ENCODE measurements at places on chromosomes 1 and 21. TPM values are rescaled to one million over a fixed set of nuclear protein-coding genes. Genes with fewer than 3 reads are reported as not detected.

Gene SPATA17
- polyA plus RNA-seq: 3.3 TPM

Gene TTC34
- polyA plus RNA-seq: 0.04 TPM

Gene NPR1
- polyA plus RNA-seq: 0.96 TPM

Gene TMIGD3
- not detected for polyA plus RNA-seq

Gene ANKRD35
- not detected for polyA plus RNA-seq

Gene OR10R2
- not detected for polyA plus RNA-seq

Gene DCDC2B
- polyA plus RNA-seq: not detected

Gene LRRC38
- polyA plus RNA-seq: not detected

Gene CYP4A11
- polyA plus RNA-seq: not detected

Gene TCP10L
- 0.30 TPM for polyA plus RNA-seq

Gene ABCD3
- polyA plus RNA-seq: 32.3 TPM

Gene MAP3K7CL
- polyA plus RNA-seq: 2.9 TPM

Gene IL20
- not detected for polyA plus RNA-seq

Gene ACAP3
- polyA plus RNA-seq: 19.7 TPM

Gene SLC25A34
- polyA plus RNA-seq: 0.19 TPM

Gene CTTNBP2NL
- polyA plus RNA-seq: 5.8 TPM

Gene ASCL5
- 0.17 TPM for polyA plus RNA-seq

Gene PM20D1
- not detected for polyA plus RNA-seq

Gene FNDC7
- not detected for polyA plus RNA-seq

Gene RASAL2
- polyA plus RNA-seq: 6.4 TPM

Gene COL18A1
- 89.7 TPM for polyA plus RNA-seq

Gene S100A7
- not detected for polyA plus RNA-seq

Gene LCE2B
- polyA plus RNA-seq: not detected

Gene GPATCH4
- polyA plus RNA-seq: 85.3 TPM

Gene LYPD8
- polyA plus RNA-seq: 0.12 TPM

GRCh38 chr1:199857516-199857915 is 170.0 kb upstream of the NR5A2 start:
- DNase-seq: no peak

- DNase-seq: no peak
Measured at GRCh38 chr1:169610108-169610507, 19.8 kb downstream of the SELP start.

GRCh38 chr1:176206006-176206960 is 803 bp downstream of the COP1 start:
- peak; percentile 52 for DNase-seq

- no peak for DNase-seq
Measured at GRCh38 chr1:174764191-174764590, 235.6 kb upstream of the CACYBP start.

GRCh38 chr1:219952361-219952760 is 24.0 kb upstream of the SLC30A10 start:
- no peak for DNase-seq

GRCh38 chr1:110111081-110111480 is 1.2 kb upstream of the UBL4B start:
- DNase-seq: no peak

DNA sequence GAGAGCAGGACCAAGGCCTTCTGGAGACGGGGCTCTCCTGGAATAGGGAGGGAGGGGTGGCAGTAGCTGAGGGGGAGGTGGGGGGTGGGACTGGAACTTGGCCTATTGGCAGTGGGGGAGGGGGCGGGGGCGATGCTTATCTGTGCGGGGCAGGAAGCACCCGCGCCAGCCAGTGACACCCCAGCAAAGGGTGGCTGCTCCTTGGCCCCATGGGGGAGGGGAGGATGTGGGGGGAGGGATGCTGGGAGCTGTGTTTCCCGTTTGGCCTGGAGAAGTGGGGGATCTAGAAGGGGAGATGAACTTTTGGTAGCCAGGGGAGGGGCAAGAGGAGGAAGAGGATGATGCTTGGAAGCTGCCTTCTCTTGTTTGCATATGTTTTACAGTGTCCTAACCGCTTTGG is 11.0 kb downstream of the ZBTB7B start:
- no peak for DNase-seq

GRCh38 chr1:184791550-184791900 is 36.9 kb upstream of the EDEM3 start:
- no peak for DNase-seq

DNA sequence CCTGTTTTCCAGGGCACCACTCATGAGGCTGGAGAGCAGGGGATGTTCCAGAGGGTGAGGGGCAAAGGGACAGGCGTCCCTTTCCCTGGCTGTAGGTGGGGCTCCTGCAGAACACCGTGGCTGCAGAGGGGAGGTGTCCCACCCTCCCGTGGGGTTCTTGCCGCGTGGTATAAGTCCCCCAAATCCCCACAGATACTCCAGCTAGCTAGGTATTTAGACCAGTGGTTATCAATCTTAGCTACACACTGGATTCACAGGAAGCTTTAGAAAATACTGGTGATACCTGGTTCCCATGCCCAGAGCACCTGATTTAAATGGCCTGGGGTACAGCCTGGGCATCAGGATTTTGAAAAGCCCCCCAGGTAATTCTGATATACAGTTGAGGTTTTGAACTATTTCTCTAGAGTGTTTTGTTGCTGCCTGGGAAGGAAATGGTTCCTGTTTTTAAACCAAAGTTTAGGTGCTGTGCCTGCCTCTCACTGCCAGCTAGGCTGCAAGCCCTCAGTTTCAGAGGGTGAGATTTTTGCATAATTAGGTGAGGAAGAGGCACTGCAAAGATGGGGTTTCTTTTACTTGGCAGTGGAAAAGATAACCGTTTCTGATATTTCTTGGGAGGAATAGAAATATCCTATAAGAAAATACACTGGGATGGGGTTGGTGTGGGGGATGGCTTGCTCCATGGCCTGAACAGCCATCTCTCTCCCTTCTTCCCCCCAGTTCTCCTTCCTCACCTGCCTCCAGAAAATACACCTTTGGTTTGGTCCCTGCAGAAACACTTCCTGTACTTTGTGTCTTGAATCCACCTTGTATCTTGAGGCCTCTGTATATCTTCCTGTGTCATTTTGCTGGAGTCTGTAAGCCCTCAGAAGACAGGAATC is 51.7 kb downstream of the RASSF5 start:
- DNase-seq: no peak

DNA sequence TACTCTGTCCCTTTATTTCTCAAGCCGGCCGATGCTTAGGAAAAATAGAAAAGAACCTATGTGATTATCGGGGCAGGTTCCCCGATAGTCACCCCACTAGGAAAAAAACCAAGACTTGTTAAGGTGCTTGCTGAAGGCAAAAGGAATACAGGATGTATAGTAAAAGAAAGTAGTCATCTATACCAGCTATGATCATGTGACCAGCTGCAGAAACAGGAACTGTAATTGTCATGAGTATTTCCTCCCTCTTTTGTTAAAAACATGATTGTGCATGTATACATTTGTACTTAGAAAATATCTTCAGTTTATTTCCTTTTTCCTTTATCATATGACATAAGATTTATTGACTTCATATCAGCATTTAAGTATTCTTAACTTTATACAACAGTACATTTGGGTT is 30.5 kb downstream of the PIGK start:
- no peak for DNase-seq

- no peak for DNase-seq
Measured at GRCh38 chr1:68796888-68797287, 300.0 kb upstream of the DEPDC1 start.

- DNase-seq: no peak
Measured at GRCh38 chr1:4529446-4530165, 124.8 kb upstream of the AJAP1 start.

DNA sequence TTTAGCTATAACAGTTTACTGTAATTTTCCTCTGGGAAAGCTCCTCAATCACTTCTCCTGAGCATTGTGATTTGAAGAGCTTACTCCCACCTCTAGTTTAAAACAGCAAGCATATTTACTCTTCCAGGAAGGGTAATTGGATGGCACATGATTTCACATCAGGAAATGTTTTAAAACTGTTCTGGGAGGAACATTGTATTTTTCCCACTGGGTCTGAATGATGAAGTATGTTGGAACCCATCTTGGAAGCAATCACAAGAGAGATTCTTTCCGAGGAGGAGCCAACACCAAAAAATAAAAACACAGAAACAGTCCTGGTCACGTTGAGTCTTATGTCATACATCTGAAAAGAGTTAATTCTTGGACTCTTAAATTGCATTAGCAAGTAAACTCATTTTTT is 17.3 kb downstream of the MAP10 start:
- no peak for DNase-seq

GRCh38 chr21:16070207-16070651 is 340.4 kb downstream of the USP25 start:
- DNase-seq: no peak

GRCh38 chr1:80170811-80171485 is 1164.4 kb upstream of the ADGRL4 start:
- no peak for DNase-seq

DNA sequence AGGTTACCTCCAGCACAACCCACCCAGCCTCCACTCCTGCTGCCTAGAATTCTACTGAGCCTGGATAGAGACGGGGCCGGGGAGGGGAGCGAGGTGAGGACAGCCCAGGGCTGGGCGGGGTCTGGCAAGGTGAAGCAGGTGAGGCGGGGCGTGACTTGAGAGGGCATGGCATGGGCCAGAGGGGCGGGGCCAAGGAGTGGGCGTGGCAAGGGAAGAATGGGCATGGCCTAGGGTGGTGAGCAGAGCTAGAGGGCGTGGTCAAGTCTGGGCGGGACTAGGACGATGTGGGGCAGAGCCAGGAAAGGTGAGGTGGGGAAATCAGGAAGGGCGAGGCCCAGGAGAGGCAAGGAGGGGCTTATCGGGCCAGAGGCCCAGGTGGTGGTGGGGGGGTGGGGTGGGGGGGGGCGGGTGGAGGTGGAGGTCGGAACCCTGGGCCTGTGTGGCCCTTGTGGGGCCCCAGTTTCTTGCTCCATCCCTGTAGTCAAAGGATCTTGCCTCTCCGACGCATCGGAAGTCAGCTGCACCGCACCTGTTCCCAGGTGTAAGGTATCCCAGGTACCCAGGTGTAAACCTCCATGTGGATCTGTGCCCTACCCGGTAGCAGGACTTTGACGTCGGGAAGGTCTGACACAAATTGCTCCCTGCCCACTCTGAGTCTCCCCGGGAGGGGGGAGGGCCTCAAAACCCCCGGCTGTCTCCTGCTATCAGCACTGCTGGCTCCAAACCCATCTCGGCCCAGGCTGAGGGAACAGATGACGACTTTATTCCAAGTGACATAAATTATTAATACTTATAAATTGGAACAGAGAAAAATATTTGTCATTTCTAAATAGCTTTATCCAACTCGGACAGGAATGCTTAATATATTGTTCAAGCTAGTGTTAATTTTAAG is 32.9 kb upstream of the UTS2 start:
- no peak for DNase-seq

- DNase-seq: no peak
Measured at GRCh38 chr1:29247571-29248273, 11.4 kb downstream of the PTPRU start.

GRCh38 chr1:51526248-51526647 is 7.2 kb upstream of the EPS15 start:
- no peak for DNase-seq

- DNase-seq: no peak
Measured at GRCh38 chr1:87044424-87044823, 130.0 kb downstream of the HS2ST1 start.

- DNase-seq: no peak
Measured at GRCh38 chr1:69985376-69985775, 220.0 kb downstream of the LRRC40 start.

DNA sequence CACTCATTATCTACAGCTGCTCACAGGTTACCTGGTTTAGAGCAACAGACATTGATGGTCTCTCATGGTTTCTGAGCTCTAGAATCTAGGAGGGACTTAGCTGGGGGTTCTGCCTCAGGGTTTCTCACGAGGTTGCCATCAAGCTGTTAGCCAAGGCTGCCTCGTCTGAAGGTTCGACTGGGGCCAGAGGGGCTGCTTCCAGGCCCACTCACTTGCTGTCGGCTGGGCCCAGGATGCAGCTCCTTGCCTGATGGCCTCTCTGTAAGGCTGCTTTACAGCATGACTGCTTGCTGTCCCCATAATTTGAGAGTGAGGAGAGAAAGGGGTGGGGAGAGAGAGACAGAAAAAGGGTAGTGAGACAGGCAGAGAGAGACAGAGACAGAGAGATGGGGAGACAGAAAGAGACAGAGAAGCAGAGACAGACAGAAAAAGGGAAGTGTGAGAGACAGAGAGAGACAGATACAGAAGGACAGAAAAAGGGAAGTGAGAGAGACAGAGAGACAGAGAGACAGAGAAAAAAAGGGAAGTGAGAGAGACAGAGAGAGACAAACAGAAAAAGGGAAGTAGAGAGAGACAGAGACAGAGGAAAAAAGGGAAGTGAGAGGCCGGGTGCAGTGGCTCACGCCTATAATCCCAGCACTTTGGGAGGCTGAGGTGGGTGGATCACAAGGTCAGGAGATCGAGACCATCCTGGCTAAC is 106.8 kb upstream of the C1orf174 start:
- DNase-seq: no peak

GRCh38 chr1:31182352-31182751 is 57.3 kb downstream of the NKAIN1 start:
- DNase-seq: peak; percentile 42

DNA sequence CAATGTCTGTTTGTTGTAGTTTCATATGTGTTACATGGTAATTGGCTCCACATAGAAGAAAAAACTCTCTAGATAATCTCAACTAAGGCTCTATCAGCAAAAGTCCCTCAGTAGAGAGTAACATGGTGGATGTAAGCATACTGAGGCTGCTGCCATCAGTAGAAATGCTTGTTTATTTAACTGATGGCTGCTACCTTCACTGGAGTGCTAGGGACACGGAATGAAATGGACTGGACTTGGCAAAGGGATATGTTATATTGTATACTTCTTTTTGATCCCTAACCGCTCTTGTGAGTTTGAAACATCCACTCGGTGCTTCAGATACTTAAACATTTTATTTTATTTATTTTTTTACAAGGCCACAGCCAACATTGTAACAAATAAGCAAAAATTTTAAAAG is 143.0 kb downstream of the ZNF281 start:
- DNase-seq: no peak

DNA sequence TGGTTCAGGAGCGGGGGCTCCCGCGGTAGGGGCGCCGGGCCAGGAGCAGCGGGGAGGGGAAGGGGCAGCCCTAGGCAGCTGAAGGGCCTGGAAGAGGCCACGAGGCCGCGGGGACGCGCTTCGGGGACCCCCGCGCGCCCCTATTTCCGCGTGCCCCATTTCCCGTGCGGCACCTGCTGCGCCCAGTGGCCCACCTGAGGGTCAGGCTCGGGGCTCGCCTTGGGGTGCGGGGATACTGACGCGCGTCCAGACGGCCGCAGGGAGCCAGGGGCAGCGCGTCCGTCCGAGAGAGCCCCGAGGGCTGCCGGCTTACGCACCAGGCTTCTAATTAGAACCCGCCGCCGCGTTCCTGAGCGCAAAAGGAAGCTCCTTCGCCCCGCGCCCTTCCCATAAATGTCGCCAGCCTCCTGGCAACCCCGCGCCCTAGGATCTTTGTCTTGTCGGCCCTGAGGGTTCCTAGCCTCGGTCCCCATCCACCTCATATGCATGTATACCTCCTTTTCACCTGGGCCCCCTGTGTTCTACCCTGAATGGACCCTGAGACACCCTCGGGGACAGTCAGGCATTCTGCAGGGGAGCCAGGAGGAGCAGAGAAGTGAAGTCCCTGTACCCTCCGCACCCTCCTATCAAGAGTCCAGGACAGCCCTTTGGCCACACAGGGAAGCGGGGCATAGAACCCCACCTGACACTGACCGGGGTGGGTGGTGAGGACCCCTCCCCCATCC is 1.8 kb downstream of the WNT3A start:
- no peak for DNase-seq

- no peak for DNase-seq
Measured at GRCh38 chr1:218611916-218612585, 266.9 kb downstream of the TGFB2 start.

Data from A549 (cell line).